Stimulated activated CD4-positive, alpha-beta T cell treated with anti-CD3 and anti-CD28 coated beads, Interleukin-15, amount 100 ng/mL, for 1 hour (primary cell): ENCODE measurements at places on chromosomes 2 and 18.
A peak's percentile ranks its signal among the peaks of the same experiment; 100 is the strongest.

GRCh38 chr2:169736902-169737301 is 3.3 kb downstream of the KLHL23 start:
- no peak for DNase-seq

GRCh38 chr18:8011361-8011760 is 444.2 kb downstream of the PTPRM start:
- DNase-seq = no peak

GRCh38 chr18:46636040-46636630 is 20.9 kb downstream of the LOXHD1 start:
- DNase-seq = no peak

DNA sequence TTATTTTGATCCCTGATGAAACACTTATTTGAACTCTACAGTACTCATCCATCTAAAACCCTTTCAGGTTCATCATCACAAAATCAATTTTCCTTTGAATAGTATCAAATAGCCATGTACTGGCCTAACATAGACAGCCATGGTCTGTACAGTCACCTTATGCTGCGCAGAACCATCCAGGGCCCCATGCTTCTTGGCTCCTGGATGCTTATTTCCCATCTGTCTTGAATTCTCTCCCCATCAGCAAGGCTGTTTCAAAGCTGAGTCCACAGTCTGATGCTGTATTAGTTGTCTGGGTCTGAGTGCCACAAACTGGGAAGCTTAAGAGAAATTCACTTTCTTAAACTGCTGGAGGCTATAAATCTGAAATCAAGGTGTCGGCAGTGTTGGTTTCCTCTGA is 290.2 kb downstream of the OSR1 start:
- DNase-seq = no peak

GRCh38 chr2:73172963-73173362 is 29.4 kb upstream of the NOTO start:
- DNase-seq = no peak

- no peak for DNase-seq
Observed at GRCh38 chr2:190079160-190079559, 16.6 kb upstream of the MSTN start.

DNA sequence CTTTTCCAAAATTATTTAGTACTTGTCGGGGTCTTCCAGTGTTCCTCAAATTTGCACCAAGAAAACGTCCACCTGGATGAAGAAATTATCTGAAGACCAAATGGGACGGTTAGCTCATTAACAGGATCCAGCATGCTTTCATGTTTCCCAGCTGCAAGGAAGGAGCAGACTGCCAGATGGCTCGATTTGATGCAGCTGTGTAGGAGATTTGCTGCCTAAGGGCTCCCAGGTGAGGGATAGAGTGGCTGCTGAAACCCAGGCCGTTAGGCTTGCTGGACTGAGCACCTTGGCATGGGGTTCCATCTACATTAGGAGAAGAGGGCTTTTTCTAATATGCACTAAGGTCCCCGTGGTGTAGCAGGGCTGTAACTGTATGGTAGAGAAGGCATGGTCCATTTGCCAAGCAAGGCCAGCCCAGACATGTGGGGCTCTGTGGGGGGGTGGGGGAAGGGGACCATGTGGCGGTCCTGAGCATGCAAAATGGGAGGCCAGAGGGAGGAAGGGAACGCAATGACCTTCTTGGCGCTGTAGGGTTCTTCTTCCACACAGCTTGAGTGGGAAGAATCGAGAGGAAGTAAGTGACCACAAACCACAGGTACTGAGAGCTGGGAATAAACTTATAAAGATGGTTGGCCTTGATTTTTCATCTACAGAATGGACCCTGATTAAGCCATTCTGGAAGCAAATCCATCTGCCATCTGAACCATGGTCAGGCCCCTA is 144.0 kb downstream of the TMEM163 start:
- no peak for DNase-seq

DNA sequence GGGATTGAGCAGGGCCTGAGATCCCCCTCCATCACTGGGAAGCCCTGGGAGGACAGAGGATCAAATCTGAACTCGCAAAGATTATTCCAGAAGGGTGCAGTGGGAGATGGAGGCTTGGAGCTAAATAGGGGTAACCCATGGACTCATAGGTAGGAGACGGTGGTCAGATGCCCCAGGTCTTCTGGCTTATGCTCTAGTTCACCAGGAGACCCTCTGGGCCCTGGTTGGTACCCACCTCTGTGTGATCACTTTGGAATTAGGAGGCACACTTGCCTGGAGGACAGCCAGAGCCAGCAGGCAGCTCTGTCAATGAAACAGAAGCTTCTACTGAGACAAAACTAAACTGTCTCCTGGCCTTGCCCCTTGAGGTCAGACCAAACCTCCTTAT is 110.6 kb downstream of the TGFA start:
- no peak for DNase-seq

GRCh38 chr2:218400167-218400929 is 680 bp downstream of the CTDSP1 start:
- peak; percentile 37 for DNase-seq

- DNase-seq = no peak
Observed at GRCh38 chr2:30511122-30512083, 64.4 kb downstream of the LCLAT1 start.

- no peak for DNase-seq
Observed at GRCh38 chr2:186569897-186570296, 20.0 kb upstream of the ITGAV start.

- DNase-seq = no peak
Observed at GRCh38 chr2:88760819-88761598, 69.5 kb downstream of the RPIA start.

DNA sequence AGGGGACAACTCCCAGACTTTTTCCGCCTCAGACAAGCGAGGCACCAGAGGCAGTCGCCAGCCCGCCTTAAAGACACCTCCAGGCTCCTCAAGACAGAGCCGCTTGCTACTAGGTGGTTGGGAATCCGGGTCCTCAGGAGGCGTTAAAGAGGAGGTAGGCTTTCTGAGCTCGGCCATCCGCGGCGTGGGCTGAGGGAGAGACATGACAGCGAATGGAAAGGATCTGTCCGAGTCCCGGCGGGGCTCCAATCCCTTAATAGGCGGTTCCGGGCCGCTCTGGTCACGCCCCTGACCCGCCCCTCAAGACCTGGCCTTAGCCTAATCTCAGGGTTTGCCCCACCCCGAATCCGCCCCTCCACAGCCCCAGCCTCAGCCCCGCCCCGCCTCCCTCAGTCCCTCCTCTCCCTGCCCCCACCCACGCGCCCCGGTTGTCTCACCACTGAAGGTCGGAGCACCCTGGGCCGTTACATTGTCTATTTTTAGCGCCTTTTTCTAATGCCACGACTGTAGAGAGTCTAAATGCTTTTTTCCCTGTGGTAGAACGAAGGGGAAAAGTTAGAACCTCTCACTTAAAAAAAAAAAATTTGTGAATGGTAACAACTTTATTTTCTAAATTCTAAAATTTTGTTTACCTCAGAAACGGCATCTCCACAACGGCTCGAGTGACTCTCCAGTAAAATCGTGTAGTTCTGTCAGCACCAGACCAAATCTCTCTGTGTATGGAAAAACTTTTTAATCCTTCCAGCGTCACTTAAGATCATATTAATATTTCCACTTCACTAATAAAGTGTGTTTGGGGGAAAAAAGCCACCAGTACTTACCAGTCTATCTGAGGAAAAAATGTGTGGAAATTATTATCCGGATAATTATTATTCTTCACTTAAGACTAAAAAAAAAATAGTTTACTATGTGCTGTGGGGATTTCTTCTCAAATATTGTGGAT is at the start of gene RAD51AP2:
RAD51AP2 (minus strand) TSS at position 229 of the 943 bp plus-strand sequence; CDS start at position 204, 25 bp downstream.
- DNase-seq = no peak
